NB4 (cell line): ENCODE measurements at places on chromosomes 4 and X.

DNA sequence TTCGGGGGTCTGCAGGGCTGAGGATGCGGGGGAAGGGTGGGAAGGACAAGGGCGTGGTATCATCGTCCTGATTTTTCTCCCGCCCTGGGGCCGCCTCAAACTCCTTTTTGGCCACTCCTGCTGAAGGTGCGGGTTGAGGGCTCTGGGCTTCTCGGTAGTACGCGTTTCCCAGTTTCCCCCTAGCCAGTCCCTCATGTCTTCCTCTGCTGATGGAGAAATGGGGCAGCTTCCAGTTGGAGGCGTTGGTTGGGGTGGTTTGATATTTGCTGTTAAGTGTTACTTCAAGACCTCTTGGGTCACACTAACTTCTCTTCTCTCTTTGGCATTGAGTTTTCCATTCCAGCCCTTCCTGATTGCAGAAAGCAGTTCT is 482 bp downstream of the GSTCD start:
- DNase-seq = peak; percentile 57

- DNase-seq = no peak
Observed at GRCh38 chr4:102472441-102473013, 28.6 kb upstream of the NFKB1 start.

GRCh38 chr4:117801756-117802155 is 232.5 kb upstream of the NDST3 start:
- DNase-seq = no peak

DNA sequence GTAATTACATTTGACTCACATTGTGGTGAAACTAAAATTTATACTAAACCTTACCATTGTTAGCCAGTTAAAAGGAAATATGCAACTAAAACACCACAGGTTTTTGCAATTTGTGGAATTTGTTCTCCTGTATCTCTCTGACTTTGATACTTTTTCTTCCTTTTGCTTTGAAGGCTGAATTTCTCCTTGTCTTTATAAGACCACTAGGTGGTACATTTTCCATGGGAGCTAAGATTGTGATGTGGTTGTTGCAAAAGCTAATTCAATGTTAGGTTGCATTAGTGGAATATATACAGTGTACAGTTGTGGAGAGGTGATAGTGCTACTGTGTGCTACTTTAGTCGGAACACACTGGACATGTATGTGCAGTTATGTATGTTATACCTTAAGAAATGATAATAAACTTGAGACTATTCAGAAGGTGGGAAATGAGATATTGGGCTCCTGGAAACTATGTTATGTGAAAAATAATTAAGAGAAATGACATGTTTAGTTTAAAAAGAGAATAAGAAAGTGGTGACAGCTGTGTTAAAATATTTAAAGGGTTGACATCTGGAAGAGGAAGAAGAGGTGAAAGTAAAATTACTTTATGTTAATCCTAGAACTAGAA is 70.3 kb downstream of the ARL9 start:
- peak; percentile 42 for DNase-seq

DNA sequence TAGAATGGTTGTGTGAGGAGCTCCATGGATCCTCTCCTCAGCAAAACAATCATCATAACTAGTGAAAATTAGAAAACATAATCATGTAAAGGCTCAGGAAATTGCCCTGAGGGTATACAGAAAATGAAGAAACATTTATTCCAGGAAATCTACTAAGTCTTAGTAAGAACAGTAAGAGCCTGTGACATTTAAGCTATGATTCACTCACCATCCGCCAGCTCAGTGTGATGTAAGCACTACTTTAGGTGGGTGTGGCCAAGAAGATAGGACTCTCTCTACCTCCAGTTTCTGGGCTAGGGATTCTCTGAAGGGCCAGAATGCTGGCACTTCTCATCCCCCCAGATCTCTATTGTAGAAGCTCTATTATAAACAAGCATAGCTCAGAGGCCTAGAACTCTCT is 147.5 kb downstream of the DLG3 start:
- peak; percentile 9 for DNase-seq

DNA sequence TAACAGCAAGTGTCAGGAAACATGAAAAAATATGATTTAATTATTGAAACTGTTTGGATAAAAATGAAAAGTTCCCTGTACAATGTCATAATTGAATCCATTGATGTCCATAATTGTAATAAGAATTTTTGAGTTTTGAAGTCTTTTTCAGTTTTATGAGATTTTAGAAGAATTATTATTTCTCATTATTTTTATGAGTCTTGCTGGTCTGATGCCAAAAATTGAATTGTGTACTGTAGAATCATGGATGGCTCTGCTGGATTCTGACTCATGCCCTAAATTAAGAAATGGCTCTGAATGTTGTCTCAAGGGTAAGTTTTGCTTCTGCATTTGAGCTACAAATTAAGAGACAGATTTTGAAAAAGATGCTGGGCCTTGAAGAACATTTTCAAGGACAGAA is 132.8 kb upstream of the MAP9 start:
- DNase-seq = no peak

DNA sequence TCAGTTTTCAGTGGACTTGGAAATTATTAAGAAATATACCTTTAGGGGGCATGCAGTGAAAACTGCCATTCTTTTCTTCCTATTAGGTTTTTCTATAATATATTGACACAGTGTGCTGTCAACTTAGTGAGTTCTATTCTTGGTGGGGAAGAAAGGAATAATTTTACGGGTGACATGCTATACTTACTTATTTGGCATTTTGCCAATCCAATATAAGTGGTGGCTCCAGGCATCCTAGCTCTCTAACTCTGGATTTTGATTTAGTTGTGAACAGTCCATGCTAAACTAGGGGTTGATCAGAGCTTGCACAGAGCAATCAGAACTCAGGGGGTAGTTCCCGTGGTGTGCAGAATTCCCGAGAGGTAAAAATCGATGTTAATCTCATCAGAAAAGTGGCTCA is 277.7 kb upstream of the FTHL17 start:
- no peak for DNase-seq

DNA sequence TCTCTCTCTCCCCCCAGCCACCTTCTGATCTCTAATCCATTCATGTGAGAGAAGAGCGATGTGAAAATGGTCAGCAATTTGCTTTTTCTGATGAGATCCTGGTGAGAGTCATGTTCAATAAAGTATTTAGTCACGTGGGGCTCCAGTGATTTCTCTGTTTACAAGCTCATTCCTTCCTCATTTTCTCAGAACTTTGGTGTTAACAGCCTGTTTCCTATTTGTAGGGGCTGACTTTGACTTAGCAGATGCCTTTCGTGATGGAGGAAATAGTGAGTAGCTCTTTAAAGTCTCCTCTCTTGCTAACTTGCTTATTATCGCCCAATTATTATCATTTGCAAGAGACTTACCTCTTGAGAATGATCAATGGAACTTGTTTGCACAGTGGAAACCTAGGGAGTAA is 72.6 kb upstream of the CD99 start:
- no peak for DNase-seq

- DNase-seq = no peak
Observed at GRCh38 chr4:111535792-111536191, 609.5 kb upstream of the FAM241A start.

DNA sequence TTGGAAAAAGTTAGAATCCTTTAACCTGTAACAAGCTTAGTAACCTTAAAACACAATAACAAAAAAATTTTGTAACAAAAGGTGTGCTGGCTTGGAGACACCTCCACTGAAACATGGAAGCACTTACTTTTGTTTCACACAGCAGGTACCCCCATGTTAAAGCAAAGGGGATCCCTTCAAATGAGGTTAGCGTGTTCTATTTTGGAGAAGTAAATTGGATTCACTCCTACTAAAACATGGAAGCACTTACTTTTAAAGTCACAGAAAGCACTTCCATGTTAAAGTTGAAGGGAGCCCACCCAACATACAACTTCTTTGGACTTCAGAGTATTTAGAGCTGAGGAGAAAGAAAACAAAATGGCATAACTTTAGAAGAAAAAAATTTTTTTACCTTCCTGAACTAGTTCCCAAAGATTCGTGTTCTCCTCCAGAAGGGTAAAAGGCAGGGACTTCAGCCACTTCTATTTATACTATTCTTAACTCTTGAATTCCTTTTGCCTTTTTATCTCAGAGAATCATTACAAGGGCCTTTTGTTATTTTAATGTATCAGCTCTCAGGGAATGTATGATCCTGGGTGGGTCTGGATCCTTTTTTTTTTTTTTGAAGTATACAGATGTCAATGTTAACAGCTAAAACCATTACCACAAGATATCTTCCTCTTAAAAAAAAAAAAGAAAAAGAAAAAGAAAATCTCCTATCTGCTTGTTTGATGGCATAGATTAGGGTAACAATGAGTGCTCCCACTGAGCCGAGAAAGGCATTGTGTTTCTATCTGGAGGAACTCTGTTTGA is 11.5 kb downstream of the LARP7 start:
- no peak for DNase-seq

- DNase-seq = no peak
Observed at GRCh38 chr4:119536572-119537528, 91.8 kb downstream of the PDE5A start.

DNA sequence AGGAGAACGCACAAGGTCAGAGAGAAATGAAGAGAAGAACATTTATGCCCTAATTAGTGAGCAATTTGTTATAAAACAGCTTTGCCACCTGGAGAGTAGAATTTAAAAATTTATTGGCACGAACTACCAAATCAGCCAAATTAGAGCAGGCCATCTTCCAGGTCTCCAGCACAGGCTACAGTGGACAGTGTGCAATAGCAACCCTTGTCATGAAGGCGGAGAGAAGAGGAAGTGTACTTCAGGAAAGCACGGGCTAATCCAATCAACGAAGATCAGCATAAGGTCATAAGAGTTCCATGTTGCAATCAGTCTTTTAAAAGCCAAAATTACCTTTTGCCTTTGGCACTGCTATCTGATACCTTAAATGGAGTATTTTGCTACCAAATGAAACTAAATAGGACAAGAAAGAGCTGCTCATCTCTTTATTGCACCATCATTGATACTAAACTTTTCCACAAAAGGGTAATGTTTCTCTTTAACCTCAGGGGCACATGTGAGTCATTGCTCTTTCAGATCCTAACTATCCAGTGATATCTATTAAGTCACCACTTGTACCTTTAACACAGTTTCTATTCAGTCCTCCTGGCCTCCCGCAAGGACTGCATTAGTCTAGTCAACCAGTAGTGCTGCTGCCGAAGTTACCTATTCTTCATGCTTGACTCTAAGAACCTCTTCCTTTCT is 19.9 kb downstream of the ANK2 start:
- DNase-seq = peak; percentile 18

- DNase-seq = no peak
Observed at GRCh38 chr4:19631814-19632213, 619.9 kb upstream of the SLIT2 start.

DNA sequence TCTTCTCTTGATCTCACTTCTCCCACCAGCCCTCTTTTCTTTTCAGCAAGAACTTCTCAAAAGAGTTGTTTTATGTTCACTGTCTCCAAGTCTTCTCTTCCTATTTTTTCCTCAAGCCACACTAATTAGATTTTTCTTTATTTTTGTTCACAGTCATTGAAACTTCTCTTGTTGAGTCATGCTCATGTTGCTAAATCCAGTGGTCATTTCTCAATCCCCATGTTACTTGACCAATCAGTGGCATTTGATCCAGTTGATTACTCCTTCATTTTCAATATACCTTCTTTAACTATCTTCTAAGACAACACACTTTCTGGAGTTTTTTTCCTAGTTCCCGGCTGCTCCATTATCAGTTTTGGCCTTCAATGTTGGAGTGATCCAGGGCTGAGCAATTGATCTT is 103.1 kb upstream of the LSM6 start:
- peak; percentile 17 for DNase-seq

DNA sequence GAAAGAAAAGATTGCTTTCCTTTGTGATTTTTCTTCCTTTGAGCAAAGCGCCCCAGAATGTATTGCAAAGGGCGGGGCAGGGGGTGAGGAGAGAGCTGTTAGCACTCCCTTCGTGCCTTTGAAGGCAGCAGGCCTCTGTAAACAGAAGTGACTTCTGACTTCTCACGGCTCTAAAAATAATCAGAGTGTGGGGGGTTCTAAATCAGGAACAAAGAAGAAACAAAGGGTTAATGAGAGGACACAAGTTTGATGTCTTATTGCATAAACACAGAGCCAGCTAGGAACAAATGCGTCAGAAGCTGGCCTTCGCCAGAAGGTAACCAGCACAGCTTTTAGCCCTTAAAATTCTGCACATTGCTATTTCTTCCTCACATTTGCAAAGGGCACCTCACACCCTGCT is 626.2 kb downstream of the MID1IP1 start:
- DNase-seq = peak; percentile 9

DNA sequence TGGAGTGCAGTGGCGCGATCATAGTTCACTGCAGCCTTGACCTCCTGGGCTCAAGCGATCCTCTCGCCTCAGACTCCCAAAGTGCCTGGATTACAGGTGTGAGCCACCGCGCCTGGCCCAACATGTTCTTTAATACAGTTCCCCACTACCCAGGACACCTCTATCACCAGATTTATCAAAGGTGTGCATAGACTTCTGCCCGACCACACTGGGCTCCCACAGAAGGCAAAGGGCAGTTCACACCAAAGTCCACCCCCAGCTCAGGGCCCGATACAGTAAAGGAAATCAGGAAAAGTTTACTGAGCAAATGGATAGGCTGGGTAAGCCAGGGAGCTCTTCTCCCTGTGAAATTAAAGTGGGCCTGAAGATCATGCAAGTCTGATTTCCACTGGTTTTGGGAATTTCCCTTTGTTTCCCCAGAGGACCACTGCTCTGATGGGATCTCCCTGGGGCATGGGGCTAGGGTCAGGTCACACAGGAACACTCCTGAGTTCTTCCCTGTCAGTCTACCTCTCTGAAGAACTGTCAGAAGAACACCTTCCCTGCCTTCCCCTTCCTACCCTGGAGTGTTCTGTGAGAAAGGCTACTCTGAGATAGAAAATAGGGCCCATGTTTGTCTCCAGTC is 17.7 kb upstream of the PIM2 start:
- no peak for DNase-seq

DNA sequence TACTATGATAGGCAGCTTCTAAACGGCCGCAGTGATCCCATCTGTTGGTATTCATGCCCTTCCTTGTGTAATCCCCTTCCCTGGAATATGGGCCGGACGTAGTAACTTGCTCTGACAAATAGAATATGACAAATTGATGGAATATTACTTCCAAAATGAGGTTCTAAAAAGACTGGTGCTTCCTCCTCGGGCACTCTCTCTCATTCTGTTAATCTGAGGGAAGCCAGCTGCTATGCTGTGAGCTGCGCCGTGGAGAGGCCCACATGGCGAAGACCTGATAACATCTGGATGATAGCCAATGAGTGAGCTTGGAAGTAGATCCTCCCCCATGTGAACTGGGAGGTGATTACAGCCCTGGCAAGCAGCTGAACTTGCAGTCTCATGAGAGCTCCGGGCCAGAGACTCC is 27.2 kb upstream of the SLC25A4 start:
- peak; percentile 66 for DNase-seq

DNA sequence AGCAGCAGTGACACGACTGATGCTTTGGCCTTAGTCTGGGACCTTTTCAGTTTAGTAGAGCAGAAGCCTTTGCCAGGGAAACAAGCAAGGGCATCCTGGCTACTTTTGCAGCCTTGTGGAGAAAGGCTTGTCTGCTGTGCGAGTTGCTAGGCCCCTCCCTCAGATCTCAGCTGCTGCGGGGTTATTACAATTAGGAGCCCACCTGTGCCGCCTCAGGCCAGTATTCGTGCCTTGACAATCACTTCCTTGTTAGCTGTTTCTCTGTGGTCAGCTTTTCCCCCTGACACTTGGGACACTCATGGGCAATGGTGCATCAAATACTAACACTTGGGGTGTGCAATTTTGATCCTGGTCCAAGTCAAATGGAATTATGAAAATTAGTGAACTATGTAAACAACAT is 67.9 kb downstream of the SH2D1A start:
- no peak for DNase-seq
